ENCODE measurements at places on chromosomes 7 and 10.
A peak's percentile ranks its signal among the peaks of the same experiment; 100 is the strongest.

- no peak for DNase-seq
Observed at GRCh38 chr10:114376523-114376922, 27.8 kb downstream of the AFAP1L2 start.

DNA sequence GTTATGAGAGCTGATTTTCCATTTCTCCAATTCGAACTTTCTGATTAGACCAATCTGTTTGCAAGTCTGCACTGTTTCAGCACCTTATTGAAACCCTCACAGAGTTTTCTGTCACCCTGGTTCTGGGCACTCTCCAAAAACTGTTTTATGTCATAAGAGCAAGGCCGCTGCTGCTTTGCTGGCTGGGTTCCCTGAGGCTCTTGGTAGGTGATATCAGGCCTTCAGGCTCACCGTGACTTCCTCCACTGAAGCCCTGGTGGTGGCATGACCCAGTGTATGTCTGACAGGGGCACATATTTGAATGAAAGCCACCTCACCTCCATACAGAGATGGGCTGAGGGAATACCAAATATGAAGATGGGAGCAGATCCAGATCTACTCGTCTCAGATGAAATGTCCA is 8.3 kb downstream of the RABGEF1 start:
- DNase-seq = peak; percentile 75

- DNase-seq = peak; percentile 13
Observed at GRCh38 chr7:20152511-20152910, 64.7 kb downstream of the MACC1 start.

DNA sequence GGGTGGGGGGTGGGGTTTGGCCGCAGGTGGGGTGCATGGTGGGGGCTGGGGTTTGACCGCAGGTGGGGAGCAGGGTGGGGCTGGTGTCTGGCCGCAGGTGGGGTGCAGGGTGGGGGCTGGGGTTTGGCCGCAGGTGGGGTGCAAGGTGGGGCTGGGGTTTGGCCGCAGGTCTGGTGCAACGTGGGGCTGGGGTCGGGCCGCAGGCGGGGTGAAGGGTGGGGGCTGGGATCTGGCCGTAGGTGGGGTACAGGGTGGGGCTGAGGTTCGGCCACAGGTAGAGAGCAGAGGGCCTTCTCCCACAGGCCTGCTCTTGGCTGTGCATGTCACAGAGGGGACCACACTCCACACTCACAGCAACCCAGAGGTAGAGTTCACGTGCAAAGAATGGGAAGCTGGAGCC is 586.6 kb downstream of the PTPRN2 start:
- no peak for DNase-seq

GRCh38 chr7:70392256-70392876 is 739.6 kb upstream of the GALNT17 start:
- DNase-seq = no peak

DNA sequence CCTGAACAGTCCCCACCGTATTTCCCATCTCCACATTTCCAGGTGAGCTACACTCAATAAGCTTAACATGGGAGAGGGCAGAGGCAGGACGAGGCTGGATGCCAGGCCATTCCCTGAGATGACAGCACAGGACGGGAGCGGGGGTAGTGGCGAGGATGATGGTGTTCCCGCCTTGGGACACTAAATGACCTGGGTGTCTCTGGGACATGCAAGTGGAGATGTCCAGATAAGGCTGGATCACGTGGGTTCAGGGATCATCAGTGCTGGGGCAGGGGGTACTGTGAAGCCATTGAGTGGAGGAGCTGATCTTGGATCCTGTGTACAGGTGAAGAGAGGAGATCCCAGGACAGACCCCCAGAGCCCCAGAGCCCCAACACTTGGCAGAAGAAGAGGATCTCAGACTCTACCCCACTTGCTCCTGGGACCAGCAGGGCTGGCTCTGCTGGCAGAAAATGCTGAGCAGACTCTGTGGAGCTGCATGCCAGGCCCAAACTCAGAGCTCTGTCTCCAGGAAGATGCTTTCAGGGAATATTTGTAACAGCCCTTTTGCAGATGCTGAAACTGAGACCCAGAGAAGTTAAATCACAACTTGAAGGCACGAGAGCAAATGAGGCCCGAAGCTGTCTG is 29.7 kb upstream of the HSPA12A start:
- no peak for DNase-seq

GRCh38 chr10:114393482-114393881 is 10.8 kb downstream of the AFAP1L2 start:
- DNase-seq = no peak

DNA sequence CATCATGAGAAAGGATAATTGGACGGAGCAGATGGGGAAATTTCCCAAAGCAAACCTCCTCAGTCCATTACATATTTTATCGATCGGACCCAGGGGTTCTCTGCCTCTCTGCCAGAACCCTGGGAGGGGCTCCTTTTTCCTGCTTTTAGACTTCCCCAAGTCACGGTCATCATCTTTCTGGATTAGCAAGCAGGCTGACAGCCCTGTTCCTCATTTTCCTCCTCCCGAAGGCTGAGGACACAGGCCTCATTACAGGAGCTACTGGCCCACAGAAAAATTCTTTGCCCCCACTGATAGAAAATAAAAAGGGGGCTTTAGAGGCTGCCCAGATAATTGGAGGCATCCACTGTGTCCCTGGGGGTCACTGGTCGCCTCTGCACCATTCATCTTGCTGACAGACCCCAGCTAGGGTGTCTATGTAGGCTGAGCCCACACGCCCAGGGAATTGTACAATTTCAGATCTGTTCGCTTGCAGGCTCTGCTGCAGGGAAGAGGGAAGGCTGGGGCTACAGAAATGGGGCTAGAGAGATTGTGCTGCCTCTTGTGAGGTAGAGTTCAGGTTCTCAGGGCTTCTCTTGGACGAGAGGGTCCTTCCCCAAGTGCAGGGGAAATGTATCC is 125.7 kb upstream of the SDK1 start:
- no peak for DNase-seq

- DNase-seq = no peak
Observed at GRCh38 chr7:153530441-153530840, 521.8 kb upstream of the DPP6 start.

DNA sequence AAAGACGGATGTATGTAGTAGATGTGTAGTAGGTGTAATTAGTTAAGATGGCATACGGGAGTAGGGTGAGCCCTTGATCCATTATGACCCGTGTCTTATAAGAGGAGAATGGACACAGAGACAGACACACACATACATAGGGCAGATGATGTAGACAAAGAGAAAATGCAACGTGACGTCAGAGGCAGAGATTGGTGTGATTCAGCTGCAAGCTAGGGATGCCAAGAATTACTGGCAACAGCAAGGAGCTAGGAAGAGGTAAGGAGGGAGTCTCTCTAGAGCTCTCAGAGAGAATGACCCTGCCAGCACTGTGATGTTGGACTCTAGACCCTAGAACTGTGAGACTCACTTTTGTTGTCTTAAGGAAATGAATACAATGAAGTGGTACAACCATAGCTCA is 247.0 kb upstream of the HABP2 start:
- DNase-seq = no peak

DNA sequence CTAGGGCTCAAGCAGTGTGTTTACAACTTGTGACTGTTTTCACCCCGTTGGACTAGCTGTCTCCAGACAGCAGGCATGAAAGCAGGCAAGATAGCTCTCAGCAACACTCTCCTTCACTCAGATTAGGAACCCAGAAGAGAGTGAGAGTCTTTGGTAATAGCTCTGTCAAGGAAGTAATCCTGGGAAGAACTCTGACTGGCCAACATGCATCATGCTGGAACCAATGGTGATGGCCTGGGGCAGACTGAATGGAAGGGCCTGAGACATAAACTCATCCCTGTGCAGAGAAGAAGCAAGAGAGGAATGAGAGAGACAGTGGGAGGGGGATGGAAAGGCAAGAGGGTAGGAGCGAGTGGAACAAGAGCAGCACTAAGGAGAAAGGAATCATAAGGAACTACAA is 48.9 kb downstream of the AKR1D1 start:
- DNase-seq = no peak

DNA sequence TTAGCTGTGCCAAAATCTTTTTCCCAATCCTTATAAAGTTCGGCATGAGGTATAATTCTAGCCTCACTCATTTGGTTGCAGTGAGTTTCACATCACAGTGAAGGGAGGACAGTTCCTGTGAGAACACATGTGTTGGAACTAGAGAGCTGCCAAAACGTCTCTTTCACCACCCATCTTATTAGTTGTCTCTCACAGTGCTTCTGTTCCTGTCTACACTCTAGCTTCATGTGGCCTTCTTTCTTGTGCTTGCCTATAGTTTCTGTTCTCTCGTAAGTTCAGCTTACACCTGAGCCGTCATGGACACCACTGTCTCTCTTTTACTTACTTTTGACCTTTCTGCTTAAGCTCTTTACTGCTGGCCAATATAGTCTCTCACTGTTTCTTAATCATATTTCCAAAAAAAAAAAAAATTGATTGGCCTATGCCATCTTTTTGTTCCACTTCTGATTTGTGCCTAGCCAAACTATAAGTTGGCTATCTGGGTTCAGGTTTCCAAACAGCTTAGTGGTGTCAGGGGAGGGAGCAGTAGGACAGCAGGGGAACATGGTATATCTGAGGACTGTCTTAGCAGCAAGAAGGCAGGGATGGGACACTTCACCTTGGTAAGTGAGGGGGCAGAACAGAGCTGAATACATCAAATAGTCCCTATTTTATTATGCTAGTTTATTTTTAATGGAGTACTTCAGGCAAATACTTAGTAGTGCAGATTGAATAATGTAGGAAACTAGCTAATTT is 38.0 kb downstream of the ZNRF2 start:
- peak; percentile 60 for DNase-seq

- no peak for DNase-seq
Observed at GRCh38 chr7:40341836-40342235, 207.0 kb downstream of the SUGCT start.

DNA sequence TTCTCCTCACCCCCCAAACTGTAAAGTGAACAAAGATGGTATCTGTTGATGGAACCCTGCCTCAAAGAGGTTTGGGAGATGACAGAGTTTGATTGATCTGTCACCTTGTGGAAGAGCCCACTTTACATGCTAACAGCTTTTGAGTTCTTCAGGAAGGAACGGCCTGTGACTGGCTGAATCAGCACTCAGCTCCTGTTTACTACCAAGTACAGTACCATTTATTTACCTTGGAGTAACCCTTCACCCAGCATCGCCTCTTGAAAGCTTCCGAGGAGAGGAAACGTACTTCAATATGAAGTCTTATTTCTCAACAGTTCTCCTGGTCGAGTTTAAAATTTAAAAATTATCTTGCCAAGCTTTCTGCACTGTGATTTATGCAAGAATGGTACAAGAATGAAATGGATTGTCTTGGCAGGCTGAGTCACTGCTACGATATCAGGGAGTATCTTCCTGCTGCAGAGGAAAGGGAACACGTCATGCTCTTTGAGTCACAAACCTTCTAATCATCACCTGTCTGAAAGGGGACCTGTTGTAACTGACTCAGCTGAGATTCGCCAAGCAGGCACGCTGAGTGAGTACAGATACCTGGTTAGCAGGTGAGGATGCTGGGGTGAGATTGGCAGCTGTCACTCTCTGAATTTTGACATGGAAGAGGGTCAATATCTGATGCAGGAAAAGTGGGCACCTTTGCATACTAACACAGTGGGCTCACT is 30.1 kb downstream of the KLF6 start:
- no peak for DNase-seq

DNA sequence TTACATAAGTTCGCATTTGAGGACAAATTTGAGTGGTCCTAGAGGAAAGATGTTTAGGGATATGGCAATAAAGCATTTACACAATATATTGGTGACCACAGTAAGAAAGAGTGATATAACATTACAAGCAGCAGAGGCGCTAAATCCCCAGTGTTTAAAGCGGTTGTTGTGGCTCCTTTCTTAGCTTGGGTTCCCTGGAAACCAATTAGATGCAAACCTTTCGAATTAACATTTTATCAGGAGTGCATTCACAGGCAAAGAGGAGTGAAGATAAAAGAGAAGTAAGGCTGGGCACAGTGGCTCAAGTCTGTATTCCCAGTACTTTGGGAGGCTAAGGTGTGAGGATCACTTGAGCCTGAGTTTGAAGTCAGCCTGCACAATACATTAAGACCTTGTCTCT is 331.1 kb downstream of the BICC1 start:
- no peak for DNase-seq

GRCh38 chr10:91571671-91572070 is 61.2 kb downstream of the PPP1R3C start:
- DNase-seq = no peak

DNA sequence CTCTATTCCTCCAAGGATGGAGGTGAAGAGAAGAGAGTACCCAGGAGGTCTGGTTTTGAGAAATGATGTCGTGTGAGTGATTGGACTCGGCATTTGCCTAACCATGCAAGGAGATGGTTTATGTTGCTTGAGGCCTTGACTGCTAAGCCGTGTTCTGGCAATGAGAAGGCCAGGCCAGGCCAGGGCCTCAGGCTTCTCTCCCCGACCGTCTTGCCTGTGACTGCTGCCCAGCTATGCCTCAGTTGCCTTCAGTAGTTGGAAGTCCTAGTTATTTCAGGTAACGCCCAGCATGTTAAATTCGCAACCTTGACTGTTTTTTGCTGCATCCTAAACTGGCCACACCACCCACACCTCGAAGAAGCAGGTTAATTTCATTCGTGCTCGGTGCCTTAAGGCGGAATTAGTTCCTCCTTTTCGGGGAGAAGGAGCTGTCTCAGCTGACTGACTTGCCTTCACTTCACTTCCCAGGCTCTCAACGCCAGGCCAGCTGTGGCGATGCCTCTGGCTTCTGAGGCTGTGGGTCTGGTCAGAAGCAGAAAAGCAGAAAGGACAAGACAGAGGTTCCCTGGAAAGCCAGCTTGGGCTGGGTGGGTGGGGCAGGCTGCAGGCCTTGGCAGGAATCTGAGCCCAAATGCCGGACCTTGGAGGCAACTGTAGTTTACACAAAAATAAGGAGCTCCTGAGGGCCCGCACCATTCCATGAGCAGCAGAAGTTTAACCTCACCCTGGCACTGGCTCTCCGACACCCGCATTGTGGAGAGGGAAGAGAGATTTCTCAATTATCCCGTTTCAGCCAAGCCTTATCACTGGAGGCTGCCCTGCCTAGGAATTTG is 61.9 kb upstream of the SAMD8 start:
- DNase-seq = no peak

DNA sequence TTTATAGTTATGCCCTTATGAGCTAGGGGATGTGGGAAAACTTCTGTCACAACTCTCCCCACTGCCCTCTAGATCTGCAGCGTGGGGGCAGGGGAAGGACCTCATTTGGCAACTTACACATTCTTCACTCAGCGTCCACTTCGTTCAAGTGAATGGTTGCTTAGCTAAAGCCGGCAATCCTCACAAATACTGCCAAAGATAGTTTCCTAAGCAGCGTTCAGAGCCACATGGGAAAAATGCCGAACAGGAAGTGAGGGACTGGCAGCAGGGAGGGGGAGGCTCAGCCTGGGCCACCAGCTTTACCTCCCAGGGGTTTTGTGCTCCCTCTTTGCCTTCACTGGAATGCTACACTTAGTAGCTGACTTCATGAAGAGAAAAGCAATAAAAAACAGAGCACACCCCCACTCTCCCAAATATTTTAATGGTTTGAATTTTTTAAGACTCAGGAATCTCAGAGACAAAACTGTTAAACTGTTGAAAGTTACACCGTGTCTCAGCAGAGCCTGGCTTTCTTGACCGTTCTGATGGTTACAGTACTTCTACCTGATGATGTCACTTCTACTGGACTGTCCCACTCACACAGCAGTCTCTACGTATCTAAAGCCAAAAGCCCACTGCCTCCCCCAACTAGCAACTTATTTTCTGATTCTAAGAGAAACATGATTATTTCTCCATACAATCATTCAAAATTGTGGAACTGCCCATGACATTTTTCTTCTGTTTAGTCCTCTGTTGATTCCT is 10.4 kb downstream of the GRM3 start:
- no peak for DNase-seq

Data from hematopoietic multipotent progenitor cell treated with erythropoietin and hydrocortisone succinate and interleukin-3 and kit ligand, for 6 days (in vitro differentiated cells).